Mesothelial cell of epicardium (in vitro differentiated cells): ENCODE measurements at places on chromosomes 1 and 21. TPM values are rescaled to one million over a fixed set of nuclear protein-coding genes. Genes with fewer than 3 reads are reported as not detected.

OR6N1 gene
- not detected in 3 replicates for total RNA-seq

OR2T3 gene
- total RNA-seq, result not detected in 3 replicates

C4BPA gene
- 0.09 to 0.20 TPM (median 0.16 TPM) in 3 replicates for total RNA-seq

TMEM50B gene
- 37.3 to 41.1 TPM (median 39.5 TPM) in 3 replicates for total RNA-seq

GUCA2A gene
- not detected in 3 replicates for total RNA-seq

MRPL24 gene
- total RNA-seq, result 35.5 to 40.5 TPM (median 38.4 TPM) in 3 replicates

LORICRIN gene
- total RNA-seq, result not detected in 3 replicates

GBP1 gene
- total RNA-seq, result 52.3 to 58.3 TPM (median 55.5 TPM) in 3 replicates

SERINC2 gene
- 45.4 to 49.1 TPM (median 47.1 TPM) in 3 replicates for total RNA-seq

PRKAA2 gene
- total RNA-seq, result 5.3 to 5.7 TPM (median 5.6 TPM) in 3 replicates

BSDC1 gene
- 73.4 to 74.8 TPM (median 74.6 TPM) in 3 replicates for total RNA-seq

CFAP141 gene
- not detected in 3 replicates for total RNA-seq

INAVA gene
- total RNA-seq, result 34.6 to 36.6 TPM (median 35.7 TPM) in 3 replicates

SLC35F3 gene
- 0.11 to 0.25 TPM in 2 of 3 replicates, not detected in the other for total RNA-seq

FAM177B gene
- total RNA-seq, result not detected in 3 replicates

TPTE gene
- not detected in 3 replicates for total RNA-seq

TMEM125 gene
- total RNA-seq, result 7.6 to 9.2 TPM (median 7.7 TPM) in 3 replicates

HES4 gene
- total RNA-seq, result 87.7 to 92.1 TPM (median 92.0 TPM) in 3 replicates

STUM gene
- total RNA-seq, result 0.07 to 0.18 TPM (median 0.09 TPM) in 3 replicates

LENEP gene
- 0.49 to 1.3 TPM (median 0.87 TPM) in 3 replicates for total RNA-seq

TBX19 gene
- total RNA-seq, result 2.4 to 2.9 TPM (median 2.6 TPM) in 3 replicates

SLC45A1 gene
- 4.1 to 4.9 TPM (median 4.9 TPM) in 3 replicates for total RNA-seq

KCNK1 gene
- 13.1 to 14.9 TPM (median 14.6 TPM) in 3 replicates for total RNA-seq

RPE65 gene
- not detected in 3 replicates for total RNA-seq

ZNF683 gene
- total RNA-seq, result not detected in 3 replicates

LAX1 gene
- total RNA-seq, result 0.07 TPM in 1 of 3 replicates, not detected in the others

MPL gene
- 0.50 to 0.53 TPM in 2 of 3 replicates, not detected in the other for total RNA-seq

VSIG8 gene
- total RNA-seq, result not detected in 3 replicates

KRTAP13-2 gene
- not detected in 3 replicates for total RNA-seq

LEMD1 gene
- total RNA-seq, result 1.3 to 1.9 TPM (median 1.6 TPM) in 3 replicates

CFHR1 gene
- 0.45 TPM in 1 of 3 replicates, not detected in the others for total RNA-seq

C2CD4D gene
- 0.38 to 0.65 TPM (median 0.53 TPM) in 3 replicates for total RNA-seq

HMCN1 gene
- 45.5 to 48.8 TPM (median 46.4 TPM) in 3 replicates for total RNA-seq

CFAP45 gene
- 0.18 to 0.20 TPM (median 0.20 TPM) in 3 replicates for total RNA-seq

CA14 gene
- total RNA-seq, result 3.8 to 5.0 TPM (median 3.8 TPM) in 3 replicates

PMVK gene
- total RNA-seq, result 19.7 to 21.2 TPM (median 20.5 TPM) in 3 replicates

ZBTB48 gene
- total RNA-seq, result 33.6 to 41.5 TPM (median 33.8 TPM) in 3 replicates

PNRC2 gene
- 134 to 150 TPM (median 149 TPM) in 3 replicates for total RNA-seq

FBXO2 gene
- 2.6 to 3.3 TPM (median 3.1 TPM) in 3 replicates for total RNA-seq
